AG09319 (cell line): ENCODE measurements at places on chromosomes 6 and 20.

DNA sequence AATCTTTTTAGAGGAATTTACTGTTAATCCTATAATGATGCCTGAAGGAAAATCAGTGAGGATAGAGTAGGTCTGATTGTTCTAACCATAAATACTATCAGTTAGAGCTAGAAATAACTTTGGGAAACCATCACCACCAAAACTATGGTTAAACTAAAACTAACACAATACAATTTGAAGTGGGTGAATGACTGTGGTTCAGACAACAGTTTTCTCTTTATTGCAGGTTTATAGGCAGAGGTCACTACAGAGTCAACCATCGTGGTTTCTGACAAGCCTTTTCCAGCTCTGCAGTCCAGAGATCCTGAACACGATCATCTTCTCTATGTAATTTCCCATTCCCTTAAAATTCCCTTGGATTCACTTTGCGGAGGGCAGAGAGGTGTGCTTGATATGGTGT lies 134.3 kb downstream of the IBTK start:
- DNase-seq: no peak

- DNase-seq: no peak
Observed at GRCh38 chr6:30149234-30149633, 11.8 kb downstream of the TRIM10 start.

- no peak for DNase-seq
Observed at GRCh38 chr6:129732034-129732433, 22.1 kb upstream of the ARHGAP18 start.

GRCh38 chr6:88377976-88378568 lies 211.9 kb upstream of the CNR1 start:
- DNase-seq: no peak

GRCh38 chr20:2237059-2237458 lies 58.7 kb upstream of the TGM3 start:
- DNase-seq: peak; percentile 95

DNA sequence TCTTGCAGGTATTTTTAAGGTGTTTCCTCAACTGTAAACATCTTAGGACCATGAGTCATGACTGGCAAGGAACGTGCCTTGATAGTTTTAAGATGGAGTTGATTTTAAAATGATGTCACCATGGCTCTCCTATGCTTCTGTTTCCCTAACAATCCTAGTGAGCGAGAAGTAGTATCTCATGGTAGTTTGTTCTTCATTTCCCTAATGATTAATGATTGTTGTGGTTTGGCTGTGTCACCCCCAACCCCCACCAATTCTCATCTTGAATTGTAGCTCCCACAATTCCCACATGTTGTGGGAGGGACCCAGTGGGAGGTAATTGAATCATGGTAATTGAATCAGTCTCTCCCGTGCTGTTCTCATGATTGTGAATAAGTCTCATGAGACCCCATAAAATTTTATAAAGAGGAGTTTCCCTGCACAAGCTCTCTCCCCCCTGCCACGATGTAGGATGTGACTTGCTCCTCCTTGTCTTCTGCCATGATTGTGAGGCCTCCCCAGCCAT lies 16.8 kb upstream of the BNIP5 start:
- DNase-seq: no peak

- DNase-seq: no peak
Observed at GRCh38 chr6:53906103-53906502, 111.3 kb downstream of the LRRC1 start.
